ENCODE measurements at places on chromosomes 3 and 15.
A peak's percentile ranks its signal among the peaks of the same experiment; 100 is the strongest.

DNA sequence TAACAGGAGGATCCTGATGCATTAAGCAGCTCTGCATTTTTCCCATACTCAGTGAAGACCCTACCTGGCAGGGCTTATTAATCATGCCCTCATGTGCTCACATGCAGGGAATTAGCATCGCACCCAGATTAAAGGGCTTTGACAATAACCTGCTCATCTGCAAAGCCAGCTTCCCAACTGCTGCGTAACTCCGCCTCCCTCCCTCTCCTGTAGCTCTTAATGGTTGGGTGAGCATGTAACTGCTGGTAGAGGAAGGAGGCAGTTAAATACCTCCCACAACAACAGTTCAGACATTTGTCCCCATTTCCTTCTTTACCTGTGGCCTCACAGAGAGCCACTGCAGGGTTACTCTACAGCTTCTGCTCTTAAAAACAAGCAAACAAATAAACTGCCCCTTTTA lies 203.6 kb upstream of the WNT5A start:
- DNase-seq: no peak

- DNase-seq: no peak
These were observed 255.6 kb upstream of the CNTN4 start for GRCh38 chr3:1843111-1843510.

DNA sequence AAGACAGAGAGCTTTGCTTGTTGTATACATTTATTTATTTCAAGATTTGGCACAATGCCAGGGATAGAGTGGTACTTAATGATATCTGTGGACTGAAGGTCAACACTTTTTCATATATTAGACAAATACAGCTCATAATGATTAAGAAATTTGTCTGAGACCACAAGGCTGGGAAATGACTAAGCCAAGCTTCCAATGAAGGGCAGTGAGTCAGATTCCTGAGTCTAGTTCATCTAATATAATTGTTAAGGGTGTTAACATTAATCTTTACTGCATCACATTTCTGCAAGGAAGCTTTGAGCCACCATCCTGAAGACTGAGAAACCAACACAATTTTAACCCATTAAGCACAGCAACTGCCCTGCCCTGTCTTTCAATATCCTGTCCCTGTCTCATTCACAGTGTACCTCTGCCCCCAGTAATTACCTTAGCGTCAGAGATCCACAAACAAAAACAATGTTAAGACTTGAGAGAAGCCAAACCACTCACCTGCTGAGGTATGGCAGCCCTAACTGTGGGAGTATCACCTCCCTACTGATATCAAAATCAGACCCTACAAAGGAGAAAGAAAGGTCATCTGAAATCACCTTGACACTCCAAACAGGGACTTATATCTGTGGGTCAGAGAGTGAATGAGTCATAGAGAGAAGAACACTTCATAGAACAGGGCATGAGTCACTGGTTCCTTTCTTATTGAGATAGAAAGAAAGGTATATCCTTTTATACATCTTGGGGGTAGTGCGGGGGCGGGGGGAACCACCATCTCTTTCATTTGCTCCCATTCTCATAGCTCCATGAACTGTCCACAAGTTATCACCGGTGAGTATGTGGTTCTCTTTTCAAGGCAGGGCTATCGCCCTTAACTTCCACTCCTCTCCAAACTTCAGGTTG lies 74.7 kb downstream of the MAGI1 start:
- peak; percentile 87 for DNase-seq

GRCh38 chr15:74122403-74123130 lies 7.8 kb upstream of the ISLR2 start:
- no peak for DNase-seq

DNA sequence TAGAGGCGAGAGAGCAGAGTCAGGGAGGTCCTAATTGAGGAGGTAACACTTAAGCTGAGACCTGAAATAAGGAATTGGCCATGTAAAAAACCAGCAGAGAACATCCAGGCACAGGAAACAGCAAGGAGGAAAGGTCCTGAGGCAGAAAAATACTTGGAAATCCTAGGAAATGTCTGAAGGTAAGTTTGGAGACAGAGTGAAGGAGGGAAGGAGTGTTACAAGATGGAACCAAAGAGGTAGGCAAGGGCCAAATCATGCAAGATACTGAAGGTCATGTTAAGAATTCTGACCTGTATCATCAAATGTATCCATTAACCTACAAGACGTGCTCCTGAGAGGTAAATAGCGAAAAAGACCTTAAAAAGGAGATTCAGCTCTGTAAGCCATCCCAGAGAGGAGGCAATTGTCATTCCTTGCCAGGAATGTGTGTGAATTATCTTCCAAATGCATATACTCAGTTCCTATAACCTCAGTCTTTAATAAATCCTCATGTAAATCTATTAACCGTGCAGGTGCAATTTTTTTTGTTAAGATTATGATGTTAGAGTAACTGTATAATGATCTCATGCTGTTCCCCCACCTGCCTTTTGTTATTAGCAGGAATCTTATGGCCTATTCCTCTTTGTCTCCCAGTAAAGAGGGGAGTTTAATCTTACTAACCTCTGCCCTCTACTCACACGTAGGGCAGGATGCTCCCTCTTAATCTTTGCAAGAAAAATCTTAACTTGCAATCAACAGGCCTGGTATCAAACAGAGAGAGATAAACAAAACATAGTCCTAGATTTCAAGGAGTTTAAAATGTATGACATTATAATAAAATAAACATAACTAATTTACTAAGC lies 166.9 kb downstream of the ULK4 start:
- no peak for DNase-seq

GRCh38 chr3:31004025-31004678 lies 109.7 kb upstream of the GADL1 start:
- DNase-seq: peak; percentile 33

DNA sequence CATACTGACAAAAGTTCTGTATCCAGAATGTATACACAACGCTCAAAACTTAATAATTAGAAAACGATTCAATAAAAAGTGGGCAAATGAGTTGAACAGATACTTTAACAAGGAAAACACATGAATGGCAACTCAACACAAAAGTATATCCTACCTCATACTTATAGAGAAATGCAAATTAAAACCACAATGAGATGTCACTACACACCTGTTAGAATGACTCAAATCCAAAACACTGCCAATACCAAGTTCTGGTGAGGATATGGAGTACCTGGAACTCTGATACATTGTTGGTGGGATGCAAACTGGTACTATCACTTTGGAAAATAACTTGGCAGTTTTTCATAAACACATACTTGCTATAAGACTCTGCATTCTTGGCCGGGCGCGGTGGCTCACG lies 42.1 kb downstream of the PRTG start:
- no peak for DNase-seq

DNA sequence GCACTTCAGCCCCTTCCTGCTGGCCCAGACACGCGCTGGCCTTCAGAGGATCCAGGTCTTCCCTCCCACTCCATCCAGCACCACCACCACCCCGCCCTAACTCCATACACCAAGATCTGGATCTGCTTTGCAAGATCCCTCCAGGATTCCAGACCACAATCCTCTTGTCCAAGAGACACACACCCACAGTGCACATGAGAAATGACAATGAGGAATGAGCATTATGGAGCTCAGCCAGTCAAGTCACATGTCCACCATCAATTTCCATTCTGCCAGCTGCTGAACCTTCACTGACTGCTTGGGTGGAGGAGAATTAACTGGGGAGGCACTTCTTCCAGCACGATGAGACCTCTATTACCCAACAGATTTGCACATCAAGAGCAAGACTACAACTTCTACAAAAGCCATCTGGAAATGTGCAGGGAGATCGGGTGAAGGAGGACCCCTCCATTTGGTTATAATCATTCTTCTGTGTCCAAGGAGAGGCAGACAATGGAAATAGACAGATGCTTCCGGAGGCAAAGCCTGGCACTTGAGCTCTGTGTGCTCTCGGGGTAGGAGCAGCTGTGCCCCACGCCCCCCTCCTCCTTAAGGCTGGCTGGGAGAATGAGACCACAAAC lies 12.3 kb upstream of the SPATA12 start:
- DNase-seq: no peak

Measured in retinal pigment epithelial cell (primary cell).